ENCODE measurements at places on chromosomes 12 and 14.

DNA sequence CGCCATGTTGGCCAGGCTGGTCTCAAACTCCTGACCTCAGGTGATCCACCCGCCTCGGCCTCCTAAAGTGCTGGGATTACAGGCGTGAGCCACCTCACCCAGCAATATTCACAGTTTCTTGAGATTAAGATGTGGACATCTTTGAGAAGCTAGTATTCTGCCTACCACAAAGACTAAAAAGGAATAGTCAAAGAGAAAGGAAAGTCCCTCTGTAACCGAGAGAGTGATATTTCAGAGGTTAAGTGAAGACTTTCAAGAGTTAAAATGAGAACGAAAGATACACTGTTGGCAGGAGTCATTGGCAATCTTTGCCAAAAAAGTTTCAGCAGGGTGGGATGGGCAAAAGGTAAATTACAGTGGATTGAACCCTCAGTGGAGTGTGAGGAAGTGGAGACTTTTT lies 15.6 kb downstream of the DGKA start:
- DNase-seq = no peak

- peak; percentile 83 for DNase-seq
These were observed 17.4 kb downstream of the P2RX4 start for GRCh38 chr12:121227294-121227693.

- DNase-seq = no peak
These were observed 126.1 kb upstream of the MAX start for GRCh38 chr14:65228436-65228835.

GRCh38 chr14:72352012-72352411 lies 419.8 kb downstream of the RGS6 start:
- no peak for DNase-seq

GRCh38 chr12:128609861-128610260 lies 213.9 kb downstream of the SLC15A4 start:
- DNase-seq = no peak

GRCh38 chr14:89654998-89655397 lies 238.0 kb upstream of the FOXN3 start:
- DNase-seq = no peak

- DNase-seq = no peak
These were observed 11.5 kb downstream of the PLEK2 start for GRCh38 chr14:67400434-67400833.

DNA sequence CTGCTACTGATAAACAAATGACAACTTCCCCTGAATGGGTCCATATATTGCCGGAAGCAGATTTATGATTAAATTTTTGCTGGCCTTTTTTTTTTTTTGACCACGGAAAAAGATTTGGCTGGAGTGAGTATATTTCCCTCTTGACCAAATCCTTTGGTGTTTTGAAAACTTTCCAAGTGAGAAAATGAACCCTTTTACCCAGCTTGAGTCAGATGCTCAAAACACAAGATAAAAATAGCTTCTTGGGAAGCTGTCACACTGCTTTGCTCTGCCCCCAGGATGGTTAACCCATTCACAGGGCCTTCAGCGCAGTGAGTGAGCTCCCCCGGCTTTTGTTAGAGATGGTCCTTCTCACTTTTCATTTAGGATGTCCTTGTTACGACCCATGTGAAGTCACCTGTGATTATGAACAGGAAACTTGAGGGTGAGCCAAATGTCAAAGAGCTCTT lies 224.3 kb downstream of the PELI2 start:
- no peak for DNase-seq

- no peak for DNase-seq
These were observed 557.4 kb downstream of the FLRT2 start for GRCh38 chr14:86087377-86087776.

GRCh38 chr12:110108309-110109036 lies 15.7 kb upstream of the IFT81 start:
- no peak for DNase-seq

DNA sequence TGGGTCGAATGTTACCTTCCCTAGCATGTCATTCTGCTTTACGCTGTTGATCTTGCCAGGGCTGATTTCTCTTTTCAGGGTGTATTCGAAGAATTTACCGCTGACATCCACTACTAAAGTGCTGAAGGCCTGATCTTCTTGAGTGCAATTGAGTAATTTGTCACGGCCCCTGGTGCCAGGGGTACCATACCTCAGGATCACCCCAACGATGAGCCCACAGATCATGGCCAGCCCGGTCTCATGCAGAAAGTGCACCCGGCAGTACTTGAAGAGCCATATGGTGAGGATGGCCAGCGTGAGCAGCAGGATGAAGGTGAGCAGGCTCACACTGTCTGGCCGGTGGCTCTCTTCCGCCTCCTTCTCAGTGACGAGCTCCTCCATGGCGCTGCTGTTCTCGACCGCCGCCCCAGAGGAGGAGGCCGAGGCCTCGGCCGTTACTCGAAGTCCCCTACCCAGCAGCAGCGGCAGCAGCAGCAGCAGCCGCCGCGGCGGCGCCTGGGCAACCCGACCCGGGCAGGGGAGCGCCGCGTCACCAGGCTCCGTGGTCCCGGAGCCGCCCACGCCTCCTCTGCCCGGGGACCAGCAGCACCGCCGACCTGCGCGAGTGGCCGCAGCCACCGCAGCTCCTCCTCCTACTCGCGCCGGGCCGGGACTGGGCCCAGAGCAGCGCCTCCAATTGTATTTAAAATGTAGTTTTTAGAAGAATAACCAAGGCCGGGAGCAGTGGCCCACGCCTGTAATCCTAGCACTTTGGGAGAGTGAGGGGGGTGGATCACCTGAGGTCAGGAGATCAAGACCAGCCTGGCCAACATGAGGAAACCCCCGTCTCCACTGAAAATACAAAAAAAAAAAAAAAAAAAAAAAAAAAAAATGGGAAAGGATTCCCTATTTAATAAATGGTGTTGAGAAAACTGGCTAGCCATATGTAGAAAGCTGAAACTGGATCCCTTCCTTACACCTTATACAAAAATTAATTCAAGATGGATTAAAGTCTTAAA lies 58.5 kb upstream of the TMPO start:
- DNase-seq = peak; percentile 3

- no peak for DNase-seq
These were observed 5.7 kb upstream of the ATG101 start for GRCh38 chr12:52063981-52064649.

GRCh38 chr12:106284358-106285105 lies 18.0 kb upstream of the TCP11L2 start:
- no peak for DNase-seq

All from NCI-H526 treated with DMSO at 0.1 percent for 48 hours (cell line).